ENCODE measurements at places on chromosomes 5 and 9. TPM values are rescaled to one million over a fixed set of nuclear protein-coding genes. Genes with fewer than 3 reads are reported as not detected.

The ZNF462 gene
- 12.9 TPM for total RNA-seq

The INSL6 gene
- total RNA-seq = not detected

The NME5 gene
- total RNA-seq = 1.6 TPM

The AIF1L gene
- under 0.01 TPM for total RNA-seq

The SPINK1 gene
- not detected for total RNA-seq

The ANKRD31 gene
- total RNA-seq = 0.14 TPM

The PCDHA4 gene
- total RNA-seq = 0.14 TPM

The FOXD4L5 gene
- under 0.01 TPM for total RNA-seq
